ENCODE measurements at places on chromosomes 5 and 9.

GRCh38 chr9:93096131-93096802 lies at the start of gene CARD19:
TSS of gene CARD19 (plus strand) at chr9:93096217. CDS start at chr9:93096346, 129 bp downstream.
- DNase-seq, result no peak

GRCh38 chr9:121279776-121280388 lies 11.9 kb downstream of the GSN start:
- DNase-seq, result no peak

DNA sequence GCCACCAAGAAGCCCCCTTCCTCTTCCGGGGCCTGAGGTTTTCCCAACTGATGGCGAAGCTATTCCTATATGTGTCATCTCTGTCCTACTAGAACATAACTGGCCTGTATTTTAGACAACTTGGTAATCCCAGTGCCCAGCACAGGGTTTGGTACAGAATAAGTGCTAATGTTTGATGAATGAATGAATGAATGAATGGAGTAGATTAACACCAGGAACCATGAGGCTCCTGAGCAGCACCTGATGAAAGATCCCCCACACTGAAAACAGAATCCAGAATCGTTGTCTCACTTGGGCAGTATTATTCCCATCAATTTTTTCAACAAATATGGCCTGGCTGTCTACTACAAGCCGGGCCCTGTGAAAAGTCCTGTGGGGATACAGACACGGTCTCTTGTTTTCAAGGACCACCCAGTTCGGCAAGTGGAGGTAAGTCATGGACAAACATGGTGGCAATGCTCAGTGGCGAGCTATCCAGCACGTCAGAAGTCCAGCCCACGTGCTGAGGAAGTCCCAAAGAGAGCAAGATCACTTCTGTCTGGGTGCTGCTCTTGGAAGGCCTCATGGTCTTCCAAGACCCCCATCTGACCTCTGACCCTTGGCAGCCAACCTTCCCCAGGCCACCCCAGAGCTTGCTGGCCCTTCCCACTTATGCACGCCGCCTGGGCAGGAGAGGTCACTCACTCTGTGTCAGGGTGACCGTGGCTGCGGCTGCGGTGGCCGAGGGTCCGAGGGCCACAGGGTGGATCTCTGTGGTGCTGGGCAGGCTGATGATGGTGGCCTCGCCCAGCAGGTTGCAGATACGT lies 1.0 kb downstream of the NAIF1 start:
- DNase-seq, result peak; percentile 40

DNA sequence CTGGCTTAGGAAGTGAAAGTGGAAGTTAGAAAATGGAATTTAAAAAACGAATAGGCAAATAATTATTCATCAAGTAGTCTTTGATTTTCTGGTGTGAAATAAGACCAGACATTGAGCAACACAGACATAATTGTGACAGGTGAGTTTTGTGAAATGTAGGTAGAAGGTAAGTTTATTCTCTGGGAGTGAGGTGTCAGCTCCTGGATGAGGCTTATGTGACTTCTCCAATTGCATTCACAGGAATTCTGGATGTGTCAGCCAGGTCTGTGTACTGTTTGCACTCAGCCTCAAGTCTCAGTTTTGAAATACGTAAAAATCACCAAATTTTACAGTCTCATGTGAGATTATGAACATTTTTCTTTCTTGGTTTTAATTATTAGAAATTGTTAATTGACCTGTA lies 537.6 kb downstream of the CETN3 start:
- DNase-seq, result no peak

DNA sequence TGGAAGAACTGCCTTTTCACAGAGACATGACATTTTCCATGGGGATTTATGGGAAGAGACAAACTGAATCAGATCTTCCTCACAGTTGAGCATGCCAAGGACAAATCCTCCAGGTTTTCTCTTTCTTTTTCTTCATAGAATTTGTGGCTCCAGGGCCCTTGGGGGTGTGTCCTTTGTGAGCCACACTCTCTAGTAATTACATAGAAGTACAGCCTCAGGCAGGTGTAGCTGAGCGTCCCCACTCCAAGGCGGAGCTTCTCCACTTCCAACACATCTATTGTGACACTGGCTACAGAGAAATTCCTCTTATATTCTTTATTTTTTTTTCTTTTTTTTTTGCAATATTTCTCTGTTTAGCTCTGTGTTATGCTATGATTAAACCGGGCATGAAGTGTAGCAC lies 420.5 kb upstream of the CD180 start:
- DNase-seq, result no peak

GRCh38 chr5:172451771-172452197 lies 2.5 kb downstream of the SH3PXD2B start:
- DNase-seq, result no peak

- no peak for DNase-seq
Measured at GRCh38 chr5:149849280-149849965, 95.2 kb downstream of the PDE6A start.

GRCh38 chr5:1175801-1176472 lies 25.5 kb upstream of the SLC6A19 start:
- peak; percentile 20 for DNase-seq

DNA sequence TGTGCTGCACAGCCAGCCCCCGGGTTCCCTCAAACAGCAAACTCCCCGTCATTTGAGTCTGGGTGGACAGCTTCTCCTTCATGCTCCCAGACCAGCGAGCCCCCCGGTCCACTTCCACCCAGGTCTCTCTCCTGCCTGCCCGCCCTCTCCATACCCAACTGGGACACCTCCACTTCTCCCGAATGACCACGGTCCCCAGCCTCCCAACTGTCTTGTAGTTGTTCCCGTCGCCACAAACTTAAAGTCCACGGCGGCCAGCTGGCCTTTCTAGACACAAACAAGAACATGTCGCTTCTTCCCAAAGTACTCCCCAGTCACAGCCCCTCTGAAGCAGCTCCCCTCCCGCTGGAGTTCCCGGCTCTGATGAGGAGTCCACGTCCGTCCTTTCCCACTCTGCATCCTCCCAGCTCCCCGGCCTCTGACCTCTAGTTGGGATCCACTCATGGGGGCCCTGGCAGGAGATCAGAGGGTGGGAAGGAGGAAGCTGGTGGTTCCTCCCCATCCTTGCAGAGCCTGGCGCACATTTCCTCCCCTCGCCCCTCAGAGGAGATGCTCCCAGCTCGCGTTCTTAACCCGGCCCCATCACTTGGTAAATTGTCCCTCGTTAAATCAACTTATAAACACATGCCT lies 24.1 kb upstream of the PPP1R26 start:
- DNase-seq, result no peak

- no peak for DNase-seq
Measured at GRCh38 chr5:167561796-167562195, 729.6 kb upstream of the WWC1 start.

- DNase-seq, result no peak
Measured at GRCh38 chr5:57833489-57833888, 350.9 kb upstream of the ACTBL2 start.

DNA sequence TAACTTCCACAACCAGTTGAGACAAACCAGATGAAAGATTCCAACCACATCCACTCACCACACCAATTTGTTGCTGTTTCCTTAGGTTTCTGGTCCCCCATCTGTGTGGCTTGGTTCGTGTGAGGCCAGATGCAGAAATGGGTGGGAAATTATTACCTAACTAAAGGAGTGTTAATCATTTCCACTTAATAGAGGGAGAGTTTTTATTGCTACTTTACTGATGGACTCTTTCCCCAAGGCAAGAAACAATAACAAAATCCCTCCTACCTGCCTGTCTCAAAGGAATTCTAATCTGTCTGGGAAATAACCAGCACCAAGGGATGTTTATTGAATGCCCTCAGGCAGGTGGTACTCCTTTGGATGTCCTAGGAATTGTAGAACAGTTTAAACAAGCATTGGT lies 76.3 kb downstream of the TMEM167A start:
- no peak for DNase-seq

DNA sequence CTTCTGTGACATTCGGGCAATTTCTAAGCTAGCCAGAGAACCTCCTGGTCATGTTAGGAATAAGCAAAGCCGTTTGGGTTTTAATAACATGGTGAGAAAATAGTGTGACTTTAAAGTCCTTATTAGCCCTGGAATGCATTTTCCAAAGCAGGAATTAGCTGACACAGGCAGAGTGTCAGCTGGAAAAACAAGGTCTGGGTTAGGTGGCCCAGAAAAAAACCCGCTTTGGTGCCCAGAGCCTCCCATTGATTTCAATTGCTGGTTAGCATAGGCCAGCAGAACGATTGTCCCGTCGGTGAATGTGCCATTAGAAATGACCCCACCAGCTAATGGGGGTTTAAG lies 62.1 kb upstream of the CPEB4 start:
- DNase-seq, result no peak

GRCh38 chr5:31329715-31330114 lies 136.2 kb downstream of the CDH6 start:
- no peak for DNase-seq

DNA sequence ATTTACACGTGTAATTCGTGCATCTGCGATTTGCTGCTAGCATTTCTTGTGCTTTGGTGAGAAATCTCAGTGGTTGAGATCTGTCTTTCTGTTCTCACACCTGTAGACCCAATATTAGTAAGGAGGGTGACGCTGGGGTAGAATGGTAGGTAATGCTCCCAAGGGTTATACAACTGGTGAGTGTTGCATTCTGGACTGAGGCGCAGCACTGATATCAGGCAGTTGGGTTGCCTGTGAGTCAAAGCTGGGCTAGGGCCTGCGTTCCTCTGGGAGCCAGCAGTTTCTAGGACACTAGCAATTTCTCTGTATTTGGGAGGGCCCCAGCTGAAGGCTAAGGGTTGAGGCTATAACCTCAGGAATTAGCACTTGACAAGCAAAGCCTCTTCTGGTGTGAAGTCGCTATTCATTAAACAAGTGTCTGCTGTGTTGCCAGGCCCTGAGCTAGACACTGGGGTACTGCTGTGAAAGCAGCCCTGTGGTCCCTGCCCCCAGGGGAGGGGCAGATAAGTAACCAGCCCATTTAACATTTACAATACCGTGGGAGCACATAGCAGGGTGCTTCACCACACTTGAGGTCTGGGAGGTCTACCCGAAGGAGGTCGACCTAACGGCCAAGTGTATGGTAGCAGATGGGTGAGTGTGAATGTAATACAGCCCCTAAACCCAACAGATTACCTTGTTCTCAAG lies 28.7 kb downstream of the LARP1 start:
- DNase-seq, result peak; percentile 58

GRCh38 chr9:87233899-87234455 lies 263.7 kb upstream of the DAPK1 start:
- no peak for DNase-seq

DNA sequence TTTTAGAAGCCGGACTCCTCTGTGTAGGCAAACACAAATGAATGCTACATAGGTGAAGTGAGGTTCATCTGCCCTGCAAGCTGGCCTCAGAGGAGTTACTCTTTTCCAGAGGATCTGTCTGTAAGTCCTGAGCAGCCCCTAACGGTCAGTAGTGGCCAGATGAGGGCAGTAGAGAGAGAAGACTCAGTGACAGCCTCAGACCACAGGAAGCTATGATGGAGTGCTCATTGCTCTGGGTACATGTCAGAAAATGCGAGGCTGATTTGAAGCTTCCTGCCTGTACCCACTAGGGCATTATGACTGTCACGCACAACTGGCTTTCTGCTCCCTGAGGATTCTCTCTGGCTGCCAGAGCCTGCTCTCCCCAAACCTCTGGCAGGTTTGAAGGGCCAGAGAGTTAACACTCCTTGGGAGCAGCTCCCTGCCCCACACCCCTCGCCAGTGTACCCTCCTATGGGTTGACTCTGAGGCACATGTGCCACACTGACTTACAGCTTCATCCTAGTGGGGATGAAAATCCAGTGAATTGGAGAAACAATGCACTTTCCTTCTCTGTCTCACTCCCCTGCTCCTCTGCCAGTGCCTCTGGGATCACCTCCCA lies 141.5 kb downstream of the GABRG2 start:
- no peak for DNase-seq

DNA sequence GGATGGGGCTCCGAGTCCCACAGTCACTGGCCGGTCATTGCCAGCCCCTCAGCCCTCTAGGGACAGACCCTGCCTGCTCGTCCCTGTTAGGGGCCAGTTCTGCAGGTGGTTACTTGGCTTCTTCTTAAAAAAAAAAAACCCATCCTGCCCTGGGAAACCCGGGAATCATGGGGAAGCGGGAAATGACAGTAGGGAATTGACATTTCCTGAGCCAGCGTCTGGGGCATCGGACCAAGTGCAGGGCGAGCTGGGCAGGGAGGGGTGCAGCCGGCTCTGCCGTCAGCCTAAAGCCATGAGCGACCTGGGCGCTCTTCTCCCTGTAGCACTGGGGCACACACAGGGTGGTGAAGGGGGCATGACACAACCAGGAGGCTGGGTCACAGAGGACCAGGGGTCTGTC lies 66.6 kb downstream of the RXRA start:
- DNase-seq, result no peak

- no peak for DNase-seq
Measured at GRCh38 chr9:118187408-118187807, 483.2 kb downstream of the TLR4 start.

DNA sequence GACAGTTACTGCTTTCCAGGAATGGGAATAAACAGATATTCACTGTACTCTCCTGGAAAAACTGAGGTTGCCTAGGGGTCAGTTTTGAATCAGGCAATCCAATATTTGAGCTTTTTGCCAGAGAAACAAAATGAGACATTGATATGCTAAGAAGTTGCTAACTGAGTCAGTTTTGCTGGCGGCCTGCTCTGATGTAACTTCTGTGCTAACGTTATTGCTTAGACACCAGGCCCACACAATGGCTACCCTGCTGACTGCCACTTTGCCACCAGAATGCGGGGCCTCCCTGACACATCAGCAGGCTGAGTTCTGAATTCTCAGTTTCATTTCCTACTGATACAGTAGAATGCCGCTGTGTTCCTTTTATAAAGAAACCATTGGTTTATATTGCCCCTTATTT lies 18.2 kb upstream of the ZNF618 start:
- no peak for DNase-seq

DNA sequence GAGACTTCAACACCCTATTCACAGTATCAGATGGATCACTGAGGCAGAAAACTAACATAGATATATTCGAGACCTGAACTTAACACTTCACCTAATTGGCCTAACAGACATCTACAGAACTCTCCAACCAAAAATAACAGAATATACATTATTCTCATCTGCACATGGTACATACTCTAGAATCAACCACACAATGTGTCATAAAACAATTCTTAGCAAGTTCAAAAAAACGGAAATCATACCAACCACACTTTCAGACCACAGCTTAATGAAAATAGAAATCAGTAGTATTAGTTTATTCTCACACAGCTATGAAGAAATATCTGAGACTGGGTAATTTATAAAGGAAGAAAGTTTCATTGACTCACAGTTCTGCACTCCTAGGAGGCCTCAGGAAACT lies 387.9 kb downstream of the DEPDC1B start:
- no peak for DNase-seq

GRCh38 chr9:136799854-136800657 lies 3.9 kb downstream of the CCDC183 start:
- peak; percentile 92 for DNase-seq

All from left ventricle myocardium superior (tissue), 1 donor.